Hepatocyte (in vitro differentiated cells): ENCODE measurements at places on chromosomes 16 and 17.

GRCh38 chr17:773467-774312 lies 8.4 kb downstream of the GLOD4 start:
- DNase-seq, result no peak

- no peak for DNase-seq
These were observed 245.7 kb downstream of the PRKCA start for GRCh38 chr17:66548158-66548557.

- no peak for DNase-seq
These were observed 13.2 kb upstream of the RPL13 start for GRCh38 chr16:89547291-89547690.

DNA sequence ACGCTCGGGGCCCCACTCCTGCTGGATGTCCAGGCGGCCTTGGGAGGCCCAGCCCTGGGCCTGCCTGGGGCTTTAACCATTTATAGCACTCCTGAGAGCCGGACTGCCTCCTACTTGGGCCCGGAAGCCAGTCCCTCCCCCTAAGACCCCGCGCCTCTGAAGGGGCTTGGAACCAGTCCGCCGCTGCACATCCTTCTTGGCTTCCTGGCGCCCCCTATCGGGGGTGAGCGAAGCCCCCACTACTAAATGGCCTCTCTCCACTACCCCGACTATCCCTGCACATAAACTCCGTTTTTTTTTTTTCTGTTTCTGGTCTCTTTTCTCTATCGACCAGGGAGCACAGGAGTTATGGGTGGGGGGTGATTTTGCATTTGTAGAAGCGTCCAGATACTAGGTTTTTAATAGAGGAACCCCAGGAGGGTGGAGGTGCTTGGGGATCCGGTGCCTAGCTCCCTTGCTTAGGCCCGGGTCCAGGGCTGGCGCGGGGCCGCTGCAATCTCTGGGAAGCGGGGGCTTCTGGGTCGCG lies 633 bp upstream of the NOL3 start:
- peak; percentile 69 for DNase-seq

GRCh38 chr16:56852401-56852730 lies 12.6 kb upstream of the SLC12A3 start:
- DNase-seq, result no peak
